ENCODE measurements at places on chromosomes 3 and 15. TPM values are rescaled to one million over a fixed set of nuclear protein-coding genes. Genes with fewer than 3 reads are reported as not detected.

DNA sequence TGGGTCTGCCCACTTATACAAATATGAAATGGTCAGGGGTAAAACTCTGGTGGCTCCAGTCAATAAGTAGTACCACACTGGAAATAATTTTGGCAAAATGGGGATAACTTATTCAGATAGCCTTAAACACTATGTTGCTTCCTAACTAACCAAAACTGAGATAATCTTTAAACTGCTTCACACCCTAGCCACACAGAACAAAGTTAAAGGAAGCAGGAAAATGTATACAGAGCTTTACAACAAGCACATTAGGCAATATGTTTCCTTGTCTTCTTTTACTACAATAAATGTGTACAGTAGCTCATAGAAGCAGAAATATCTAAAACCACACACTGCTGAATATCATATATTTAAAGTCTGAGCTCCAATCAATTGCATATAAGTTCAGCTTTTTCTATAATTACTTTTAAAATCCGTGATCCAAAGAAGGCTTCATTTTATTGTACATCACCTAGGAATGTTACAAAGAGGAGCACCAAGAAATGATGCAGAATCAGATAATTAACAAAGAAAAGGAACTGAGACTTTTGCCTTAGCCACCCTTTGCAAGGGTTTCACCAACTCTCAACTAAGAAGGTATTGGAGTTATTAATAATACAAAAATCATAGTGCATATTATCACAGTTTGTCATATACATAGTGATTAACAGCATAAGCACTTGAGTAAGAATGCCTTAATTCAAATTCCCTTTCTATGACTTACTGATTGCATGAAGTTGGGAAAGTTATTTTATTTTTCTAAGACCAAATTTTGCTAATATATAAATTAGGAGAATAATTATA lies 9.2 kb upstream of the SSR3 start:
- no peak overlapping the region for H3K27ac ChIP-seq
- H3K36me3 ChIP-seq = no peaks in the 10 kb centered on the region
- H3K27me3 ChIP-seq = peaks cover 2% of the 10 kb centered on the region
- H3K4me3 ChIP-seq = no peak overlapping the region
- no peaks in the 10 kb centered on the region for H3K4me1 ChIP-seq
- DNase-seq = no peak

SAMD7 gene
- not detected for polyA plus RNA-seq

- H3K27ac ChIP-seq = peak overlapping the region; percentile 84
- H3K4me3 ChIP-seq = no peak overlapping the region
- no peaks in the 10 kb centered on the region for H3K27me3 ChIP-seq
- peaks cover 22% of the 10 kb centered on the region for H3K4me1 ChIP-seq
Measured at GRCh38 chr3:151168269-151169094, 34.5 kb downstream of the GPR171 start.

ARHGAP11A gene
- polyA plus RNA-seq = 0.57 TPM

CCDC80 gene
- 1.3 TPM for polyA plus RNA-seq

DNA sequence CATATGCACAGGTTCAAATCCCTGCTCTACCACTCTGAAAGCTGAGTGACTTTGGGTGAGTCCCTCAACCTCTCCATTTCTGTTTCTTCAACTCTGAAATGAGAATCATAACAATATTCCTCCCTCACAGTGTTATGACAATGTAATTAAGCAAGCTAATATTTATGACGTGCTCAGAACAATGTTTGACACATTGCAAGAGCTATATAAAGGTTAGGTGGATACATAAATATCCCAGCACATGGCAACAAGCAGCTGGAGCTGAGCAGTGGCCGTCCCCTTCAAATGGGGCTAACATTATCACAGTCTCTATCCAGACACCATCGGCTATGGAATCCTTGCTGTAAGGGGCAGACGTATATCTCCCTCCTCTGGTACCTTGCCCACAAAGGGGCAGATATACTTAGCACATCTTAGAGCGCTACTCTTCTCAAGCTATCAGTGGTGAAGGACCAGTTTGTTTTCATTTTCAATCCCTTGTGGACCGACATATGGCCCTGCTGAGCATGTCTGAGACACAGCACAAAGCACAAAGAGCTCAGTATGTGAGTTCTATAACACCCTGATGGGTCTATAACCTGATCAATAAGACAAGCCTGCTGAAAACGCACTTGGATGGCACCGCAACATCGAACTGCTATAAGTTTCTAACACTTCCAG lies 80.9 kb downstream of the PRICKLE2 start:
- no peaks in the 10 kb centered on the region for H3K4me1 ChIP-seq
- no peak for DNase-seq
- no peaks in the 10 kb centered on the region for H3K36me3 ChIP-seq
- H3K27me3 ChIP-seq = no peaks in the 10 kb centered on the region
- no peak overlapping the region for H3K4me3 ChIP-seq

MORC1 gene
- polyA plus RNA-seq = not detected

PRKCD gene
- 4.9 TPM for polyA plus RNA-seq

DCLK3 gene
- 0.42 TPM for polyA plus RNA-seq

DNA sequence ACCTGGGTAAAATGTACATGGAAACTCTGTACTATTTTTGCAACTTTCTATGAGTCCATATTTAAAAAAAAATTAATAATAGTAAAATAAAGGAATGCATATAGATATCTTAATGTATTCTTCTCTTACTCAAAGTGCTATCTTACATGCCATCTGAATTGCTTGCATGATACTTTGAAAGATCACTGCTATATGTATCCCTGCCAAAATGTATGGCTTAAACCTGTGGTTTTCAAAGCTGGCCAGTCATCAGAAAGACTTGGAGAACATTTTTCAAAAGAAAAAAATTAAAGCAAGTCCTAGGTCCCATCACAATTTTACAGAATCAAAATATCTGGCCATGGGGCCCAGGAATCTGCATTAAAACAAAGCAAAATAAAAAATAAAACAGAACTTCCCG lies 262.1 kb downstream of the LPP start:
- no peak overlapping the region for H3K4me3 ChIP-seq
- H3K27me3 ChIP-seq = no peaks in the 10 kb centered on the region
- H3K27ac ChIP-seq = no peak overlapping the region
- H3K4me1 ChIP-seq = peaks cover 18% of the 10 kb centered on the region

- H3K4me3 ChIP-seq = no peak overlapping the region
- H3K27ac ChIP-seq = peak overlapping the region; percentile 37
- peaks cover 21% of the 10 kb centered on the region for H3K4me1 ChIP-seq
- H3K27me3 ChIP-seq = no peaks in the 10 kb centered on the region
- no peaks in the 10 kb centered on the region for H3K36me3 ChIP-seq
Measured at GRCh38 chr3:24401090-24401810, 93.4 kb downstream of the THRB start.

GPR27 gene
- 0.10 TPM for polyA plus RNA-seq

DNA sequence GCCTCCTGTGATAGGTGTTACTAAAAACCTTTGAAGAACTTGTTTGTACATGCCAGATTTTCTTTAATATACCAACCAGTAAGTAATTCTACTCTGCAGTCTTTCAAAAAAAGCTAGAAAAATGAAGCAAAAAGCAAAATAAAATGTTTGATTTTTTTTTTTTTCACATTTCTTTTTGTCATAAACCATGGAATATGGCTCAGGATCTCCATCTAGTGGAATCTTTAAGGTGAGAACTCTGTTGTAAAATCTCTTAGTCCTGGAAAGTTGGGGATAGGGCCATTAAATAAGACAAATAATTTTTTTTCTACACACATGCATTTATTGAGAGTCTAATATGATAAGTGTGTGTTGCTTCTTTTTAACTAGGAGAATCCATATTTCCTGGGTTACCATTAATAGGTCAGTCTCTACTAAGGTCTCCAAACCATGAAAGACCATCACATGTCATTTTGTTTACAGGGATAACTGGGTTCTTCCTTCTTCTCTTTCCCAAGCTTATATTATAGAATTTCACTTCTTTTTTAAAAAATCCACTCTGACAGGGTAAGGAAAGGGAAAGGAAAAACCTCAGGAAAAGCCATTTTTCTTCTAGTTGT lies 84.6 kb downstream of the SLC9A9 start:
- no peaks in the 10 kb centered on the region for H3K27me3 ChIP-seq
- no peak overlapping the region for H3K27ac ChIP-seq
- DNase-seq = no peak
- no peaks in the 10 kb centered on the region for H3K36me3 ChIP-seq
- no peaks in the 10 kb centered on the region for H3K4me1 ChIP-seq

- H3K27me3 ChIP-seq = no peaks in the 10 kb centered on the region
- no peaks in the 10 kb centered on the region for H3K4me1 ChIP-seq
- H3K4me3 ChIP-seq = no peak overlapping the region
- no peak for DNase-seq
Measured at GRCh38 chr3:41317718-41318117, 118.4 kb downstream of the CTNNB1 start.
